ENCODE measurements at places on chromosomes 4 and X.
A peak's percentile ranks its signal among the peaks of the same experiment; 100 is the strongest.

DNA sequence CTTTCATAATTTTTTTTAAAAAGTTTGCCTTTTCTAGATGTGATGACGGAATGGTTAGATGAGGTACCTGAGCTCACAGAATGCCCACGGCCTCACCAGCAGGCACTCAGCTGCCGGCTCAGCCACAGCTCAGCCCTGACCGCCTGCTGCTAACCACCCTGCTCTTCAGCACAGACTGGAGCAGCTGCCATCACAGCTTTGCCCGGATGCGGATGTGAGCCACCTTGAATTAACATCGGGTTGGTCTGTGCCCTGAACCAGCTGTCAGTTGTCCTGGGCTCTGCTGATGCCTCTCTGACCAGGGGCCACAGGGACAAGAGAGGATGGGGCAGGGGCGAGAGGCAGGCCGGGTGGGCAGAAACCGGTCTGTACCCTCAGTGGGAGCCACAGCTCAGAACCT is 93.3 kb downstream of the HMX1 start:
- DNase-seq, result no peak

- no peak for DNase-seq
These were observed 5.4 kb downstream of the PCDH7 start for GRCh38 chr4:30725562-30725961.

DNA sequence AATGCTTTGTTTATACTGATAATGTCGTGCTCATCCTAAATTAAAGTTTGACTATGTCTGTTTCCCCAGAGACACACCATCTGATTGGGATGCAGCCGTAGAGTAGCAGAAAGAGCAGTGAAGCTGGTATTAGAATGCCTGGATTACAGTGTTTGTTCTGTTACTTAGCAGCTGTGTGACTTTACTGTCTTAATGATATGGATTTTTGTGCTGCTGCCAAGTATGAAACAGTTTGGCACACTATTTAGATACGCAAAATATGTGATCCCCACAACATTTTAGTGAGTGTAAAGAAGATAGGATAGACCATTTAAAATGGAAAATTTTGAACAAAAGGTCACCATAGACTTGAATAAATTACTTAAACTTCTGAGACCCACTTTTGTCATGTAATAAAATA is 1.2 kb upstream of the CHIC1 start:
- DNase-seq, result peak; percentile 1

- DNase-seq, result no peak
These were observed 107.2 kb downstream of the TRIML1 start for GRCh38 chr4:188246488-188246887.

GRCh38 chr4:185734214-185734613 is 77.8 kb downstream of the SORBS2 start:
- DNase-seq, result no peak

- no peak for DNase-seq
These were observed 103.8 kb upstream of the HPF1 start for GRCh38 chr4:169861593-169861992.

GRCh38 chr4:105719204-105719603 is 10.6 kb downstream of the GSTCD start:
- no peak for DNase-seq

DNA sequence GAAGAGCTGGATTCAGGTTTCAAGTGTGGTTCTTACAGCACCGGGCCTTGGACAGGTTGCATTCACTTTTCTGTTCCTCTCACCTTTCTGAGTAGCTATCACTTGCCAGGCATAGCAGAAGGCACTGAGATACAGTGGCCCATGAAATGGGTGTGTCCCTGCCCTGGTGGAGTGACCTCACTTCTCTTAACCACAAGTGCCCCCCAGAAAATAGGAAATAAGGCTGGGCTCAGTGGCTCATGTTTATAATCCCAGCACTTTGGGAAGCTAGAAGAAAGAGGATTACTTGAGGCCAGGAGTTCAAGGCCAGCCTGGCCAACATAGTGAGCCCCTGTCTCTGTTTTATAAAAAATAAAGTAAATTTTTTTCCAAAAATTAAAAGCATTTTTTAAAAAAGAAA is 101.7 kb upstream of the KIT start:
- no peak for DNase-seq

DNA sequence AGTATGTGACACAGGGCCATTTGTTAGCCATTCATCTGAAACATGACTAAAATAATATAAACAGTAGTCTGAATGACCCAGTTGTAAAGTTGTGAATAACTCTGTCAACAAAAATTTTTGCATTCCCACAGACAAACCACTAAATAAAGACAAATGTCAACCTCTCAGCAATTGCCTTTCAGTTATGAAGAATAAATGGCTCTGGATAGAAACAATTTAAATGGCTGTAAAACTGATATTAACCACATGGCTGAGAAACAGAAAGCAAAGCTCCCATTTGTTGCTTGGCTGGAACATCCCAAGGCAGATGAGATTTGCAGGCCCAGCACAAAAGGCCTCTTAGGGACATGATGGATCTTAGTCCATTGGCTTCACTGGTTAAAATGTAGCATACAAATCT is 296.3 kb downstream of the GALNTL6 start:
- DNase-seq, result no peak

- no peak for DNase-seq
These were observed 34.7 kb upstream of the PDE5A start for GRCh38 chr4:119663160-119663788.

- no peak for DNase-seq
These were observed 78.3 kb downstream of the CRLF2 start for GRCh38 chrX:1134156-1134555.

DNA sequence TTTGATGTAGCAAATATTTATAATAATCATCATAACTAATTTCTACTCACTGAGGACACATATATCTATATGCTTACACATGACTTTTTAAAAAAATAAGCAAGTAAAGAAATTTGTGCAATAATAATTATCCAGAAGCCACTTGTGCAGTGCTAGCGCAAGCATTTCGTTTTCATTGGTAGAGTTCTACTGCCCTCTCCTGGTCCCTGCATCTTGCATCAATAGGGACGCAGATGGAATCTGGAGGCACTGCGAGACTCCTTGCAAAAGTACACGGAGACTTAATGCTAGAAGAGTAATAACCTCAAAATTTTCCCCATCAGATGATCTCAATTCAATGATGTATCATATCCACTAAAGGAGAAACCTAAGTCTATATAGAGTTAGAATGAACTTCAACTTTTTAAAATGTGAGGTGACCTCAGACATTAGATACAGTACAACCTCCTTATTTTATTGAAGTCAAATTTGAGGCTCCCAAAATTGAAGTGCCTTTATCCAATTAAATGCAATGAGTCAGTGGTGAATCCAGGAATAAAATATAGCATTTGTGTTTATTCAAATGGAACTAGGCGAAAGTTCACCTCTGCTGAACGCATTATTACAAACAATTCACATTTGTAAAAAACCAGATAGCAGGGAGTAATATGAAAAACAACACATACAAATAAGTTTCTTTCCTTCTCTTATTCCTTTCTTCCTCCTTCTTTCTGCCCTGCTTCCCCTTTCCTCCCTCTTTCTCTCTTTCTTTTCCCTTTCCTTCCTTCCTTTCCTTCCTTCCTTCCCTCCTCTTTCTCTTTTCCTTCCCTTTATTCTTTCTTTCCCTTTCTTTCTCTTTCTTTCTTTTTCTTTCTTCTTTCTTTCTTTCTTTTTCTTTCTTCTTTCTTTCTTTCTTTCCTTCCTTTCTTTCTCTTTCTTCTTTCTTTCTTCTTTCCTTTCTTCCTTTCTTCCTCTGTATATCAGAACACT is 450.0 kb downstream of the ANKRD50 start:
- peak; percentile 75 for DNase-seq

GRCh38 chr4:10079912-10080588 is 36.5 kb downstream of the WDR1 start:
- no peak for DNase-seq

DNA sequence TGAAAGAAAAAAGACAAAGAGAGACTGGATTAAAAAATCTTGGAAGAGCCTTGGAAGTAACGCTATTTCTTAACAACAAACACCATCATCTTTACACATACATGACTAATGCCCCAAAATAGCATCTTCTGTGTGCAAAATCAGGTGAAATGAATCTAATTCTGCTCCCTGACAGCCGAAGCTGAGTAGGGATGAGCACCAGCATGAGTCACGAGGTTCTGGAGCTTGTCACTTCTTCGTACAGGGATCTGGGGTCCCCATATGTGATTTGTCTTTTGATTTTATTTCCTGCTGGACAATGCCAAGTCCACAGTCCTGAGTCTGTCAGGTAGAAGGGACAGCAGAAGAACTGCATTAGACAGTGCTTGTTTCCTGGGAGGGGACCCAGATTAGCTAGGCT is 55.9 kb downstream of the OSTC start:
- no peak for DNase-seq

GRCh38 chr4:6350646-6351045 is 81.0 kb downstream of the WFS1 start:
- DNase-seq, result no peak

DNA sequence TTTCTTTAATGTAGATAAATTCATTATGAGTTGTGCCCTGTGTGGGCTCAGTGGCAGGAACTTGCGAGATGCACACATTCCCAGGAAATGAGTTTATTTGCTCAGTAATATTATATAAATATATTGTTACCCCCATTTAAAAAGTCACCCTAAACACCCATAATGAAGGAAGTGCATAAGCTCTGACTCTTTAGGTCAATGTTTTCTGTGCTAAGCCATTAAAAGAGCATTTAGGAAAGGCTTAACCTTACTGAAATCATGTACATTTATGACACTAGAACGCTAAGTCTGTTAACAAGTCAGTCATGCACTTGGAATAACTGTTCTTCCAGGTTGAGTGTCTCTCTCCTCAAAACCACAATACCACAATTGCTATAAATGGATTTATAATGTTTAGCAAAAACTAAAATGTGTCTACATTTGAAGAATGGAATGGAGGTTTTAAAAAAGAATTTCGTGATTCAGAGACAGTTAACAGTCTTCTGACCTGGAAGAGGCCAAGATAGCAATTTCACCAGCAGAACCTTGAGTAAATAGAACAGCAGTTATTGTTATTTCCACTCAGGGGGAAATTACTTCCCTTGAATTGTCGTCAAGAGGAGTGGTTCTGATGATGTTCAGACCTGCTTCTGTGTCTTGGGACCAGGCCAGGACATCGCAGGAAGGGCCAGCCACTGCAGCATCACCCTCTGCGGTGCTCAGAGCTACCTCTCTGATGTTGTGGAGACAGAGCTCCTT is 91.1 kb upstream of the VEGFC start:
- no peak for DNase-seq

DNA sequence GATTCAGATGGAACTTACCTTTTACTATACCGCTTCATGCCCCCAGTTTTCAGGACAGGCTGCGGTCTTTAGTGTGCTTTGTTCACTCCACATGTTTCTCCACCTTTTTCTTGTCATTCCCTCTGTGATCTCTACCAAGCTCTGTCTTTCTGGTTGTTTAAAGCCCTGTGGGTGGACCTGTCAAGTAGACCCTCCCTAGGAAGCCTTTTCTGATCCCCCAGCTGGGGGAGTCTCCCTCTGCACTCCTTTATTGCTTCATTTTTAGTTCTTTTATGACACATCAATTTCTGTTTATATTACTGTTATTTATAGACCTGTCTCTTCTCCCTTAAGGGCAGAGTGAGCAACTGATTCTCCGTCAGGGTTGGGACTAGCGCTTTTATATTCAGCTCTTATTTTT is 150.2 kb downstream of the C4orf33 start:
- no peak for DNase-seq

- peak; percentile 49 for DNase-seq
These were observed 110.5 kb upstream of the ENPP6 start for GRCh38 chr4:184328022-184328736.

GRCh38 chr4:60019180-60019579 is 1180.9 kb upstream of the ADGRL3 start:
- DNase-seq, result no peak

DNA sequence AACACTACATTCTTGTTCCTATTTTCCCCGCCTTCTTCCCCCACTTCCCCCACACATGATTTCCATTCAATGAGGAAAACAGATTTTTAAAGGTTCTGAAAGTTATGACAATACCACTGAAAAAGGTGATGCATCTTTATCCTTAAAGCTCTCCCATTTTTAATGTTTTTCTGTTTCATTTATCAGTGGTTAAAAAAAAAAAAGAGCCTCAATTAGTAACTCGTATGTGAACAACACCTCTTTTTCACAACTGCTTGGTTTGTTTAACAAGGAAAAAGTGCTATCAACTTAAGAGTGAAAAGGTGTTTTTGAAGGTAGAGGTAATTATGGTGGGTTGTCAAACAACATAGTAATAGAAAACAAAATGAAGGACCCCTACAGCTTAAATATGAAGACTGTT is 8.2 kb upstream of the CAMK2D start:
- no peak for DNase-seq

GRCh38 chr4:60759518-60760245 is 440.4 kb upstream of the ADGRL3 start:
- DNase-seq, result peak; percentile 11

GRCh38 chrX:17809273-17809672 is 51.8 kb downstream of the RAI2 start:
- no peak for DNase-seq

GRCh38 chrX:111518667-111519066 is 7.2 kb downstream of the SERTM2 start:
- DNase-seq, result no peak

DNA sequence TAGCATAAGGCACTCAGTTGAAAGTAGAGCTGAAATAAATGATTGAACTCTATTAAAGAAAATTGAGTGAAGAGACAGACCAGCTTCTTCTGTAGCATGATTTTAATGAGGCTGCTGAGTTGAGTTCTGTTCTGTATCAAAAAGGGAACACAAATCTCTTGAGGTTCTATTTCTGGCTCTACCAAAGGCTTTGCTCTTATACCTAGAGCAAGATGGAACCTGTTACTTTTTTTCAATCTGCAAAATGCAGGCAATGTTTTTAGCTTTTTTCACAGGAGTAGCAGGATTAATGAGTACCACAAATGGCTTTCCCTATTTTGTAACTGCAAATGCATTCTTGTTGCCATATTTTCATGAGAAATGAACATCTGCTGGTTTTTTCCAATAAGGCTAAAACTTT is 4.2 kb upstream of the ERVMER34-1 start:
- no peak for DNase-seq

GRCh38 chrX:101407167-101407747 is 468 bp downstream of the GLA start:
- DNase-seq, result peak; percentile 59

DNA sequence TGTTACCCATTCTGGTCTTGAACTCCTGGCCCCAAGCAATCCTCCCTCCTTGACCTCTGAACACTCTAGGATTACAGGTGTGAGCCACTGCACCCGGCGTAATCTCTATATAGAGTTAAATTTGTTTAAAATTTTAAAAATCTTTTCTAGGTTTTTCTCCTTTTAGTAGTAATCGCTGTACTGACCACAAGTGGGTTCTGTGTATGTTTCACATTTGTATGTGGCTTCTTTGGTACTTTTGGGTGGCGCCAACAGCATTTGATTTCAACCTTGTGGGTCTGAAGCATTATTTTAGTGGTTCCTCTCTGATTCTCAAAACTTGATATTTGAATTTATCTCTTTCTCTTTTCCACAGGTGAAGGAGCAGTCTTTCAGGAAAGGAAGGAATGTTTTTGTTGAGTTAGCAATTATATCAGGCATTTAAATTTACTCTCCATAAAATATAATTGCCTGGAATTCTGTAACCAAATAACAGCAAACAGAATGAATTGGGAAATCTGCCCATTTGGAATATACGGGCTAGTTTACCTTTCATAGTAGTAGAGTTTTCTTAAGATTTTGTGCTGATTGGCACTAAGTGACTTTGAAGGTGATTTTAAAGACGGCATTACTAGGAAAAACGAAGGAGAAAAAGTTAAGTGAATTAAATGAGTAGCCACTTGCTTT is 29.5 kb downstream of the ARHGAP10 start:
- DNase-seq, result no peak

Measured in NAMALWA (cell line).